ENCODE measurements at places on chromosomes 1 and 21. TPM values are rescaled to one million over a fixed set of nuclear protein-coding genes. Genes with fewer than 3 reads are reported as not detected.

DNA sequence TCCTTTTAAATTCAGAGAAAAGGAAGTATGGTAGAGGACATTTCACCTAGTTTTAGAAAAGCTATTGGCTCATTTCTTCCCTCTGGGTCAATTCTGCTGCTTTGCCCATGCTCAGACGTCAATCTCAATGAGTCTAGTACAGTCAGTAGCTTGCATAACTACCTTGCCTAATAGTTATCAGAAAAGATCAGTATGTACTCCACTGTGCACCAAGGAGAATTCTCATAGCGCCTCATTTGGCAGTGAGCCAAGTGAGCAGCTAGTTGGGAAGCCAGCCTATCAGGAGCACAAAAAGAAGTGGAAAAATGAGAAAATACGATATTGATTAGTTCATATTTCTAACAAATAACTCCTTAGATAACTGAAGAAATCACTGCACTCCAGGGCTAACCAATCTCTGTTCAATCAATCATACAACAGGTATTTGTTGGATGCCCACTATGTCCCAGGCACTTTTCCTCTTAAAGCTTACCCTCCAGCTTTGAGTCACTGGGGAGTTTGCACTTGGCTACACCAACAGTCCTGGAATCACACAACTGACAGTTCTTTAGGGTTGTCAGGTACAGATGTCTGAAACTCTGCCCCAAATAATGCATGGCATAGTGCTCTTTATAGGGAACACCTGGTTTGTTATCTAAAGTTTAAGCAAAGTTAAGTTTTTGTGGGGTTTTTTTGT, 50.2 kb downstream of the PRDX6 start:
- DNase-seq = no peak

- no peak for DNase-seq
Observed at GRCh38 chr1:89989799-89990198, 5.1 kb upstream of the ZNF326 start.

GRCh38 chr1:111852261-111852721, 96.6 kb downstream of the DDX20 start:
- no peak for DNase-seq

DNA sequence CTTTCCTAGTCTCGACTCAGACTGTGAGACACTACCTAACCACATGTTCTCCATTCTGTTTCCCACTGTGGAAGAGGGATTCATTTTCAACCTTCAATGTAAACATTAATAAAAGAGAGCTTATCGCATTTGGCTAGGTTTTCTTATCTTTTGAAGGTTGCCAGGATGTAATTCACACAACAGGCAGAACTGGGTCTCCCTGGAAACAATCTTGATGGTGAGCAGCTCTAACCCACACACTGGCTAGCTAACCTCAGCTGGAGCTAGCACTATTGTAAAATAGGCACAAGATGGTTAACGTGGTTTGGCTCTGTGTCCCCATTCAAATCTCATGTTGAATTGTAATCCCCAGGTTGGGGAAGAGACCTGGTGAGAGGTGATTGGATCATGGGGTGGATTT, 75.1 kb downstream of the ZSCAN20 start:
- DNase-seq = no peak

- DNase-seq = no peak
Observed at GRCh38 chr1:72915581-72915980, 633.2 kb upstream of the NEGR1 start.

- no peak for DNase-seq
Observed at GRCh38 chr1:171160639-171161354, 24.3 kb upstream of the FMO2 start.

DNA sequence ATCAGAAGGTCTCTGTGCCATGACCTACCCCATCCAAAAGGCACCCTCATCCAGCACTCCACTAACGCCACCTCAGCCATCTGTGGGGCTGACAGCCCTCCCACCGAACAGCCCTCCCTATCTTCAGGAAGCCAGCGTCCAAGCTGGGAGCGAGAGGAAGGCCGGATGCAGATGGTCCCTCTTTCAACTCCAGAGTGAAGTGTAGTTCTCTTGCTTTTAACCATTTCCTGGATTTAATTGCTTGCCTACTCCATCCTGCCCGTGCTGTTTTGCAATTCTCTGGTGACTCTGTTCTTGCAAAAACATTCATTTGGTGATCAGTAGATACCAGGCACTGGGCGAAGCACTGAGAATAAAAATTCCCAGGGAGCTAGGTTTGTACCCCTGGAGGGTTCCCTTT, 8.2 kb upstream of the DYRK1A start:
- peak; percentile 24 for DNase-seq

DNA sequence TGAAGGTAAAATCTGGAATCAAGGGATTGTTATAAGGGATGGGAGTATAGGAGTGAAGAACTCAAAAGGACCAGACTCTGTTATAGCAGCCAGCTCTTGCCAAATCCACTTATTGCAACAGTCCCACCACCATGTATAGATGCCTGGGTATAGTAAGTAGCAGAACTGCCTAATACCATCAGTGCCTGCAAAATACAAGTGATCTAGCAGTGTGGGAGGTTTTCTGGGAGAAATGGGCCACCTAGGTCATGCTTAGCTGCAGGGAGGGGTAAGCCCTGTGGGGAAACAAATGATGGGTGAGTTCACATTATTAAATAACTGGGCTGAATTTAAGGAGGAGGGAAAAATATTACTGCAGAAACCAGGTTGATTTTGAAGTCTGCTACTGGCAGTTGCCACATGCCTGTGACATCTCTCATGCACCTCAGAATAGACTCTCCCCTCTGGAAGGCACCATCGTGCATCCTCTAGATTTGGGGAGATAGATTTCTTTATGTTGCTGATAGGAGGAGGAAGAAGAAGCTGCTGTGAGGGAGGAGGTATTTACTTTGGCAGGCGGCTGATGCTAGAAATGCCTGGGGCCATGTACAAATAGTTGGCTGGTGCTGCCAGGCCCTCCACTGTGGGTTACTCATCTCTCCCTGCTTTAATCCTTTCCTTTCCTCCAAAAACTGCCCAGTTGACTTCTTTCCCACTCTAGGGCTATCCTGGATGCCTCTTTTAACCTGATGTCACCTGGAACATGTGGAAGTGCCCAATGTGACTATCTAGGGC, 27.5 kb downstream of the HLX start:
- DNase-seq = no peak

Gene NAXE
- 42.0 TPM for total RNA-seq

Gene TTC39A
- total RNA-seq = 2.5 TPM

Gene MATN1
- total RNA-seq = 1.7 TPM

Gene WNT3A
- total RNA-seq = not detected

Gene PKP1
- not detected for total RNA-seq

Gene PTPN22
- 1.9 TPM for total RNA-seq

Gene GLIS1
- total RNA-seq = 0.21 TPM

Gene KIAA0040
- 17.5 TPM for total RNA-seq
